H4 (cell line): ENCODE measurements at places on chromosomes 16 and 17.

- DNase-seq: no peak
Measured at GRCh38 chr16:29854520-29855100, 8.4 kb downstream of the CDIPT start.

GRCh38 chr16:1749152-1750117, 21.9 kb downstream of the NME3 start:
- no peak for DNase-seq

DNA sequence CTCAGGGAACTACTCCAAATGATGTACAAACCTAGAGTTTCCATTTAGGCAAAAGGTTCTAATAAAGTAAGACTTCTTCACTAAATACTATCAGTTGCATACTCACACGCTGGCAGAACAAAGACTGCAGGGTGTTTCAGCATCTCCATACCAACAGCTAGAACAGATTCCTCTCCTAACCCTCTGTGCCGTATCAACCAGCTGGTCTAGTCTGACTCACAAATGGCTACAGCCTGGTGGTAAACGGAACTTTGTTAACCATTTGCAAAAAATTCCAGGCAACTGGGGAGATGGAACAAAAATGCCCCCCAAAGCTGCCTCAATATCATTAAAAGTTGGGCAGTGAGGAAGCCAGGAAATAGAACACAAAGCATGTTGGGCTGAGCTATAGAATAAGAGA, 217.1 kb downstream of the GRIN2A start:
- no peak for DNase-seq

GRCh38 chr16:11692171-11692570, 23.9 kb downstream of the SNN start:
- no peak for DNase-seq

- no peak for DNase-seq
Measured at GRCh38 chr16:65679785-65680184, 557.9 kb upstream of the CDH11 start.

DNA sequence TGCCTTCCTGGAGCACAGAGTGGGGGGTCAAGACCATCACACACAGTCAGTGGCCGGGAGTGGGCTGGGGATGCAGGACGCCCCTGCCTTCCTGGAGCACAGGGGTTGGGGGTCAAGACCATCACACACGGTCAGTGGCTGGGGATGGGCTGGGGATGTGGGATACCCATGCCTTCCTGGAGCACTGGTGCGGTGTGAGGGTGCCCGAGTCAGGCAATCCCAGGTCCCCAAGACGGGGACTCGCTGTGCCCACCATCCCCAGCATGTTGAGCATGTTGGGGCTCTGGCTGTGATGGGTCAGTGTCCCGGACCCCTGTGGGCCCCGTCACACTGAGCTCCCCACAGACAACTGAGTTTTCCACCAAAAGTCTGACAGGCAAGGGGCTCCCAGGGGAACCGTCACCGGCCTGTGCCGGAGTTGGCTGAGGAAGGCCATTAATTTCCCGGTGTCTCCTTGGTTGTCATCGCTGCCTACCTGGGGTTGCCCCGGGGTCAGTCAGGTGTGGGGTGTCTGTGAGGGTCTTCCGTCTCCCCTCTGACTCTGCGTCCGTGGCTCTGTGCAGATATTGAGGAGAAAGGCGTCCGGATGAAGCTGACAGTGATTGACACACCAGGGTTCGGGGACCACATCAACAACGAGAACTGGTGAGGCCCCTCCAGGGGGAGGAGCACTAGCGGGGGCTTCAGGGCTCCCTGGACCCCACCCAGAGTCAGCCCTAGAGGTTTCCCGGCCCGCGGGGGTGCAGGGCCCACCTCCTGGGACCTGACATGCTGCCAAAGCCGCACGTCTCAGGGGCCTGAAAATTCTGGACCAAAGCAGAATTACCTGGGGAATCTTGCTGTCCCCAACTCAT, 347.1 kb downstream of the SEC14L1 start:
- DNase-seq: no peak

GRCh38 chr17:40956401-40957254, 10.1 kb downstream of the KRT39 start:
- DNase-seq: peak; percentile 51

- DNase-seq: no peak
Measured at GRCh38 chr17:45091778-45092425, 30.8 kb downstream of the NMT1 start.

DNA sequence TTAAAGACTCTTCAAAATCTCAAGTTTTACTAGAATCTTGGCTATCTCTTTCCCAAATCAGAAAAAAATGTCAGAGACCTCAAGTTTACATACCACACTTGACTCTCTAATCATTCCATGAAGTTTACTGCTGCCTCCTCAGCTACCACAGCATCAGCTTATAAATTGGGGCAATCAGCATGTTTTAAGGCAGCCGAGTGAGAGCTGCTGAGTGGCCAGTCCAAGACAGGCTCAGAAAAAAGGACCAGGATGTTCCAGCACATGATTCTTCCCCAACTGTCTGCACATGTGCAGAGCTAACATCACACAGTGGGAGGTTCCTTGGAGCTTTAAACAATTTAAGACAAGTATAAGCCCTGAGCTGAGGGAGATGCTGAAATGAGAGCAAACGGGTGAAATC, 140.6 kb upstream of the NUDT7 start:
- peak; percentile 28 for DNase-seq

DNA sequence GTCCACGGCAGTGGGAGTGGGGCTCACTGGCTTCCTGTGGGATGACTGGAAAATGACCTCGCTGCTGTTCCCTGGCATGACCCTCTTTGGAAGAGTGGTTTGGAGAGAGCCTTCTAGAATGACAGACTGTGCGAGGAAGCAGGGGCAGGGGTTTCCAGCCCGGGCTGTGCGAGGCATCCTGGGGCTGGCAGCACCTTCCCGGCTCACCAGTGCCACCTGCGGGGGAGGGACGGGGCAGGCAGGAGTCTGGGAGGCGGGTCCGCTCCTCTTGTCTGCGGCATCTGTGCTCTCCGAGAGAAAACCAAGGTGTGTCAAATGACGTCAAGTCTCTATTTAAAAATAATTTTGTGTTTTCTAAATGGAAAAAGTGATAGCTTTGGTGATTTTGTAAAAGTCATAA, 7.8 kb upstream of the RNF213 start:
- DNase-seq: no peak

GRCh38 chr17:71180801-71181385, 939.9 kb upstream of the SOX9 start:
- peak; percentile 90 for DNase-seq

DNA sequence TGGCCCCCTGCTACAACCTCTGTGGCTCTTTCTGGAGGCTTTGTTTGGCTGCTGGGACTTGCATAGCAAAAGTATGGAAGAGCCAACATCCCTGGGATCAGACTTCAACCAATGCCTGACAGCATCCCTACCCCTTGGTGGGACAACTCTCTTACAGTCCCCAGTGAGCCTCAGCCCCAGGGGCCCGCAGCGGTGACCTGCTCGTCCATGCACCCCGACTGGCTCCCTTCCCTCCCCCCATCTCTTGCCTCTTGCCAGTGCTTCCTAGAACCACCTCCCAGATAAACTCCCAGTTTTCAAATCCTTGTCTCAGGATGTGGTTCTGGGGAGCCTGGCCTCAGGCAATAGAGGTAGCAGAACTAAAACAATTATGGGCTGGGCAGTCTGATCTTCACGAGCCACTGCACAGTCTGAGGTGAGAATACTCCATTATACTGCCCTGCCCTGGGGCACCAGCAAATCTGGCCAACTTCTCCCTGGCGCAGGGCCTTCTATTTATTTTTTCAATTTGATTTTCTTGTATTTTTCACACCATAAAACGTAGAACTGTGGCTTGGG, 86.6 kb upstream of the BRD7 start:
- DNase-seq: no peak

GRCh38 chr16:66717776-66718175, 21.2 kb upstream of the CMTM4 start:
- DNase-seq: no peak

DNA sequence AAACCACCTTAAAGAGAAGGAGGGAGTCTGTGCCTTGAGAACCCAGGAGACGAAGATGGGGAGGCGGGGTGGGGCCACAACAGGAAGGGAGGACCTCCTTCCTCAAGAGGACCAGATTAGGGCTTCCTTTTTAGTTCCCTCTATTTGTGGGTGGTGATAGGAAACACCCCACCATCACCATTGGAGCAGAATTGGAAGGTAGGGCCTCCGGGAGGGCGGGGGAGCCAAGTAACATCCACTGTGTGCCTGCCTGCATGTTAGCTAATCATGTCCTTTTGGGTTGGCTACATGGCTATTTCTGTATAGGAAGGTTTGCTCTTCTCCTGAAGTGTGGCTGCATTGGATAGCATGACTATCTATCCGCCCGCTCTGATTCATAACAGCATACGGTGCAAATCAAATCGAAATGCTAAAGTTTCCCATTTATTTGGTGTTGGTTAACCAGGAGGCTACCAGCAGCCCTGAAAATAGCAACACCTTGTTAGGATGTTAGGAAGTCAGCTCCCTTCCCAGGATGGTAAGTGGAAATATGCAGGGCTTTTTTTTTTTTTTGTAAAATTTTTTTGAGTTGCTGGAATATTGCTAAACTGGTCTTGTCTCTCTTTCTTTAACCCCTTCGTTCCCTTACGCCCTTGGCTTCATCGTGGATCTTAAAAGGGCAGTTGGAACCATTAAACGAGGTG, 4.2 kb downstream of the SYT17 start:
- no peak for DNase-seq

DNA sequence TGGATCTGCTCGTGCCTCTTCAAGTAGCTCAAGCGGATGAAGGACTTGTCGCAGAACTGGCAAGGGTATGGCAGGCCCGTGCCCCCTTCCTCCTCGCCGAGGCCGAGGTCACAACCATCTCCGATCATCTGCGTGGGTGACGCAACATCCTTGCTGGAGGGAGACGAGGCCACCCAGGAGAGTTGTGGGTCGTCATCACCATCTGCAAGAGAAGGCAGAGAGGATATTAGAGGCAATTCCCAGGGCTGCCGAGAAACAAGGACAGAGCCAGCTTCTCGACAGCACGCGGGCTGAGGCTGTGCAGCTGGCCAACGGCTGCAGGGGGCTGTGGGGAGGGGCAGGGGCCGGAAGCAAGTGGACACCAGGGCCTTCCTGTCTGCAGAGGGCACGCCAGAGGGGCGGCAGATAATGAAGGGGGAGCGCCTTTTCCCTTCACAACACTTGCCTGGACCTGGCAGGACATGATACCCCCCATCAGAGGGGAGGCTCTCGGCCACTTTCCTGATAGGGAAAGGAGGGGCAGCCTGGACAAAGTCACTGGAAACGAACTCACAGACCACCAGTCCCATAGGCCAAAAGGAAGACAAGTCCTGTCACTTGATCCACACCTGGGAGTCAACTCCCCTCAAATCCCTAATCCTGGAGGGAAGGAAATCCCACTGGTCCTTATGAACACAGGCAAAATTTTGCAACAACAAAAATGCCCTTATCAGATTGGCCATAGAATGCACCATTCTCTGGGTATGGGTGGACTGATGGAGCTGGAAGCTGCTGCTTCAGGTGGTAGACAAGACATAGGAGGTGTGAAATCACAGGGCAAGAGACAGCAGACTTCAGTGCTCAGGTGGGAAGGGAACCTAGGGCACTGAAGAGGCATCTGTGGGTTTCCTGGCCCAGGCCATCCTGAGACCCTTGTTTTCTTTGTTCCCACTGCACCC, 217.0 kb downstream of the ZNF423 start:
- DNase-seq: no peak

DNA sequence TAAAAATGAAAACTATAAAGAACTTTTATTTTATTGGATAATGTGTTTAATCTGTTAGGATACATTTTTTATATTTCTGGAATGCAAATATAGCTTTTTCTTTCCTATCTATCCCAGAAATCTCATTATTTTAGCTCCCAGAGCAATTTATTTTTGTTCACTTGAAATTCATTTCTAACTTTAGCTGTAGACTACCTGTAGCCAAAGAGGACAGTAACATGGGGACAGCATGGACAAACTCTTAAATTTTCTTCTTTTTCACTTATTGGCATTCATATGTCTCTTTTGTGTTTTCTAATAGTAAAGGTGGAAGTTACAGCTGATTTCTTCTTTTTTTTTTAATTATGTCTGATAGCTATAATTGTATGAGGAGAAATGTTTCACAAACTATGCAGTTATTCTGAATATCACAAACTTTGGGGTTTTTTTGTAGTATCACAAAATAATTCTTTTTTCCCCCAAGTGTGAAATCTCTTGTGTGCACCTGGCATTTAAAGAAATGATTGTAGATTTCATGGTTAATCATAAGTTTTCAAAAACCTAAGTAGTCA, 55.4 kb downstream of the VMP1 start:
- DNase-seq: no peak

- DNase-seq: no peak
Measured at GRCh38 chr16:68377667-68378393, 67.0 kb downstream of the PRMT7 start.

- DNase-seq: no peak
Measured at GRCh38 chr16:1548727-1549126, 15.3 kb downstream of the TMEM204 start.

DNA sequence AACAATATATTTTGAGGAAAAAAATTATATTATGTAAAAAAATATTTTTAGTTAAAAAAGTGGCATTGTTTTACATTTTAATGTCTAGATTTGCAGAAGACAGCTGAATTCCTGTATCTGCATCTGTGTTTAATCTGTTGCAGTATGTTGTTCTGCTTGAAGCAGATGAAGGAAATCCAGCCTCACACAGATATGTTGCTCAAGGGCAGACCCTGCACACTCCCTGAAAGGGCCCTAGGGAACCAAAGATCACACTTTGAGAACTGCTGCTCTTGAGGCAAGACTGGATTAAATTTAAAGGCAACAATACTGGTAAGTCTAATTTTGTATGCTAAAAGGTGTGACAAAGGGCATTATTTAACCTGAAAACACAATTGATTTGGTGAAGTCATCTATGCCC, 16.4 kb upstream of the SLC6A4 start:
- no peak for DNase-seq

DNA sequence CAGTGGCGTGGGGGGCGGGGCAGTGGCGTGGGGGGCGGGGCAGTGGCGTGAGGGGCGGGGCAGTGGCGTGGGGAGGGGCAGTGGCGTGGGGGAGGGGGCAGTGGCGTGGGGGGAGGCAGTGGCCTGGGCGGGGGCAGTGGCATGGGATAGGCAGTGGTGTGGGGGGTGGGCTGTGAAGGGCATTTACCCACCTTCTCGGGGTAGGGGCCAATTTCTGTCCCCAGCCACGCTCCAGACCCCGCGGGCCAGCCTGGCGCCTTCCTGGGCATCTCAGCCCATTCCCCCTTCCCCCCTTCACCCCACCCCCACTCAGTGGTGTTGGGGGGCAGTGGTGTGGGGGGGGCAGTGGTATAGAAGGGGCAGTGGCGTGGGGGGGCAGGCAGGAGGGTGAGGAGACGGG, 92.7 kb downstream of the LITAF start:
- no peak for DNase-seq
